NCI-H1092 treated with DMSO at 0.1 percent for 48 hours (cell line): ENCODE measurements at places on chromosomes 4 and X.

DNA sequence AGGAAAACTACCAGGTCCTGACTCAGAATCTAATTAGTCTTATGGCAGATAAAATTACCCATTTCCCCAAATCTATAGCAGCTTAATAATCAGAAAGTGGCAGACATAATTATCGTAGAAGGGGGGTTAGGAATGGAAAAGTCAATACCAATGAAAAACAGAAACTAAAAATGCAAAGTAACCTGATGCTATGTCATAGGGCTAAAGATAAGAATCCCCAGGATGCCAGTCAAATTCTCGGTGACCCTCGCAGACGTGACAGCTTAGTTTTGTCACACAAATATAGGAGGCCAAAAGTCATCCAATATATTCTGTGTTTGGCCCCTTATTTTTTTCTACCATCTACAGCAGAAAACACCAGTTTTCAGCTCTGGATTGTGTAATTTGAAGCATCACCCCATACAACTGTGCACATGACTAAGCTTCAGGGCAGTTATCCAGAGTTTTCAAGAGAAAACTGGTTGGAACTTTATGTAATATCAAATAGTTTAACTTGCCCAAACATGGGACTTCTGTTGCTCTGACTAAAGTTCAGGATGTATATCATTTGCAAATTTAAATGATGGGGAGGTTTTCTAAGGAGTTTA is 30.9 kb downstream of the RASSF6 start:
- DNase-seq = peak; percentile 23

DNA sequence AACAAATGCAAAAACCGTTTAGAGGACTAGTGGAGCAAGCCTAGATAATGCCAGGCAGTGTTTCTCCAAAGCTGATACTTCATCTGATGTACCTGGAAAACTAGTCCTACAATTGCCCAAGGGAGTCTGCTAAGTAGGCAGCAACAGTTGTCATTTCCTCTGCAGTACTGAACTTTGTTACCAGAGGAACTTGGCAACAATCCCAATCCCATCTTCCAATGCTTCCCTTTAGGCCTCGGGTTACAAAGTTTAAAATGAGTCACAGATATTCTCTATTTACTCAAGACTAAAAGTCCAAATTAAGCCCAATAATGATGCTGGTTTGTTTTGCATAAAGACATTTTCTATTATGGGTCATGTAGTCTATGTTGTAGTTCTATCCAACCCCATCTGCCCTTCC is 120.0 kb upstream of the GLRA2 start:
- no peak for DNase-seq

DNA sequence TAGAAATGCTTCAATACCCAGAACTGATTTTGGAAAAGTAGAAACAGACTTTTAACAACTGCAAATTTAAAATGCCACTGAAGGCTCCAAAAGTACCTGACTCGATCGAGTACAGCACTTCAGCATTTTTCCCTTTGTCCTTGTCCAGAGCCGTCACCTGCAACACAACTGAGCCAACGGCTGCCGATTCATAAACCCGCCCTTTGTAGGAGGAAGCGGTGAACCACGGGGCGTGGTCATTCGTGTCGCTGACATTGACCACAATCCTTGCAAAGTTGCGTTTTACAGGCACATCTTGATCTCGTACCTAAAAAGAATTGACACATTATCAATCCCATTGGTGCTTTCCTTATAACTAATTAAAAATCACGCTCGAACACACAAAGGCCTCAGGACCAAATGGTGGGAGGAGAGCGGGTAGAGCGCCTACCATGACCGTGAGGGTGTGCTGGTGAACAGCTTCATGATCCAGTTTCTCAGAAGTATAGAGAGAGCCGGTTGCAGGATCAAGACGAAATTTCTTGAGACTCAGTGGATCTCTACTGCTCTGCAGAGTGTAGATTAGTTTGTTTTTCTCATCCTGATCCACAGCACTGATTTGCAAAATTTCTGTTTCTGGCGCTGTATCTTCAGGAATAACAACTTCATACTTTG is 72.8 kb upstream of the MTNR1A start:
- DNase-seq = no peak

DNA sequence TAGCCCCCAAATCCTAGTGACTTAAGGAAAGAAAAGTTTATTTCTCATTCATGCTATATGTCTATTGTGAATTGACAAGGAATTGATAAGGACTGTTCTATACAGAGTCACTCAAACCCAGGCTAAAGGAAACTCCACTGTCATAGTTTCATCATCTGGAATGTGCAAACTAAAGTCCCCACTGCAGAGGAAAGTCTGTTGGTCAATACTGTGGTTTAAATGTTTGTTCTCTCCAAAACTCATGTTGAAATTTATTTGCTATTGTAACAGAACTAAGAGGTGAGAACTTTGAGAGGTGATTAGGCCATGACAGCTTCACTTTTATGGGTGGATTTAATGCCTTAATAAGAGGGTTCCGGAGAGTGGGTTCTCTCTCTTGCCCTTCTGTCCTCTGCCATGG is 149.6 kb downstream of the COX18 start:
- DNase-seq = no peak

DNA sequence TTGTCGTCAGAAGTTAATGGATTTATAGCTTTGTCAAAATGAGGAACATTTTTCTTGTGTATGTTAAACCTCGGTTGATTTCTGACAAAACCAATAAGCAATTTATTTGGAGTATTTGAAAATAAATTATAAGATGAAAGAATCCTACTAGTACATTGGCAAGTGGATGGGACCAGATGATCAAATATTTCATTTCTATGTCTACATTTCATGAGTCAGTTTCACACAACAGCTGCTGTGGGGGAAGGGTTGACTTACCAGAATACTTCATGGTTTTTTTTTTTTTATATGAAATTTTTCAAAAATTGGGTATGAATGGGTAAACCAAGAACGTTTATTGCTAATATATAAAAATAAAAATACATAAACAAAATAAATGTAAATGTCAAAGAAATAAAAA is 39.4 kb downstream of the RAPGEF2 start:
- no peak for DNase-seq

- no peak for DNase-seq
Observed at GRCh38 chr4:81148576-81148975, 66.4 kb downstream of the PRKG2 start.

GRCh38 chr4:2796849-2797544 is 4.1 kb downstream of the SH3BP2 start:
- DNase-seq = no peak

GRCh38 chr4:177229331-177229730 is 80.3 kb upstream of the NEIL3 start:
- DNase-seq = no peak

GRCh38 chr4:146311238-146311970 is 97.1 kb downstream of the REELD1 start:
- DNase-seq = no peak

GRCh38 chr4:87042221-87042620 is 107.4 kb downstream of the AFF1 start:
- no peak for DNase-seq

DNA sequence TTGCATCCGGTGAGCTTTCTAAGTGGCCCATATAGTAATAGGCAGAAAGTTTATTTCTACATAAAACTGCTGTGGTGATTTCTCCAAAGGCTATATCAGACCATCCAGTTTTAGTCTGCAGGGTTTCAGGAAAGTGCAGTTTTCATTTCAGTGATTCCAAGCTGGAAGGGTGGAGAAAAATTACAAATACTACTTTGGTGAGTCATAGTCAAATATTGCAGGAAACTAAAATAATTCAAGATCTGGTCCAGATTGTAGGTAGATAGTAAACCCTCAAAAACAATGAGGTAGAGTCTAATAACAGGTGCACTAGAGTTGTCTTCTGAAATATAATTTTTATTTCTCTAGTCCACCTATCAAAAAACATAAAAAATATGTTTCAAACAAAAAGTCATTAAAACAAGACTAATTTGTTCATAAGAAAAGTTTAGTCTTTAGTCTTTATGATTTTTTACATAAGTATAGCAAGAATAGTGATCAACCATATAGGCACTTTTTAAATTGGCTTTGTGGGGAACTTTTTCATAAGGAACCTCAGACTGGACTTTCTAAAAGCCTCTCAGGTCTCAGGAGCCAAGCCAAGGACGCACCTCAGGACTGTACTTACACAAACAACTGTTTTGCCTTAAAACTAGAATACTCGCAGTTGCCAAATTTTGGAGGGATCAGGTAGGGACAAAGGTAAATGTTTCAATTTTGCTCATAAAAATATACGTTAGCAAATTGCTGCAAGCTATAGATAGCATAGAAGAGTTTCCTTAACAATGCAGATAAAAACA is 101.8 kb upstream of the TLR3 start:
- DNase-seq = no peak

- peak; percentile 88 for DNase-seq
Observed at GRCh38 chr4:181982437-181982836, 260.8 kb upstream of the TENM3 start.

DNA sequence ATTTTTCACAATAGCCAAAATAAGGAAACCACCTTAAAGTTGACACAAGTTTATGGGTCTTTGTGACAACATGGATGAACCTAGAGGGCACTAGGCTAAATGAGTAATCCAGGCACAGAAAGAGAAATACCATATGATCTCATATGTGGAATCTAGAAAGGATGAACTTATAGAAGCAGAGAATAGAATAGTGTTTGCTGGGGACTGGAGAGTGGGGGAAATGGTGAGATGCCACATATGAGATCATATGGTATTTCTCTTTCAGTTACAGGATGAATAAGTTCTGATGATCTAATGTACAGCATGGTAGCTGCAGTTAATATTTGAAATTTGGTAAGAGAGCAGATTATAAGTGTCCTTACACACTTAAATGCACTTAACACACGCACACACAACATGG is 35.9 kb downstream of the F8A2 start:
- no peak for DNase-seq

DNA sequence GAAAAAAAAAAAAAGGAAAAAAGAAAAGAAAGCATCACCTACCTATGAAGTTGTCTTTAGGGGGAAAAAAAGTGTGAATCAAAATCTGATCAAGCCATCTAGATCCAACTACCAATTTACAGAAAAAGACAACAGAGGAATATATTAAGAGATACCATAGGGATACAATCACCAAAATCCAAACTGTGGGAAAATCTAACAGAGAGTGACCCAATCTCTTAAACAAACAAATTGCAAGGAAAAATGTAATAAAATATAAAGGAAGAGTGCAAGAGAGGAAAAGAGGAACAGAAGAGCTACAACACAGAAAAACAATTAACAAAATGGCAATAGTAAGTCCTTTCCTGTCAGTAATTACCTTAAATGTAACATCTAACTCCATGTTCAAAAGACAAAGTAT is 19.0 kb downstream of the THOC2 start:
- DNase-seq = no peak
